ENCODE measurements at places on chromosomes 1 and 21.

DNA sequence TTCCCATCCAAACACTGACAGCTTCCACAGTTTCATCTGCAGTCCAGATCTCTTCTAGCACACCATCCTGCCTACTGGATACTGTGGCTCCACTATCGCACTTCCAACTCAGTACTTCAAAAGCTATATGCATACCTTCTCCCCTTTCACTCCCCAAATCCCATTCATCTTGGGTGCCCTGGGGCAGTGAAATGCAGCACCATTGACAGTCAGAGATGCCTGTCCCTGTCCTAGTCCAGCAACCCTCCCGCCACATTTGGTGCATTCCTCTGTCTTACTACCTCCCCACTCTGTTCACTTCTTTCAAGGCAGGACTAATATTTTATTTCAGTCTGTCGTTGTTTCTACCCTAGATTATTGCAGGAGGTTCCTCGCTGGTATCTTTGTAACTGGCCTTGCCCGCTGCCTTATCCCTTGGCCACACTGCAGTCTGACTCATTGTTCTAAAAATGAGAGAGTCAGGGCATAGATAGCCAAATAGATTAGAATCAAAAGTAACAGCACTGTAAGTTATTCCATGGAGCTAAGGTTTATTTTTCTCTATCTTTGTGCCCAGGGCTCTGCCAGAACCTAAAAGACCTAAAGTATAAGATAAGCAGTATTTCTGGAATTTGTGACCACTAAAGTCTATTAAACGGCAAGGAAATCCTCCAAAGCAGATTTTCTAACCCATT, 96.7 kb downstream of the ESRRG start:
- DNase-seq = no peak

- DNase-seq = no peak
These were observed 139.3 kb upstream of the HMCN1 start for GRCh38 chr1:185594786-185595410.

DNA sequence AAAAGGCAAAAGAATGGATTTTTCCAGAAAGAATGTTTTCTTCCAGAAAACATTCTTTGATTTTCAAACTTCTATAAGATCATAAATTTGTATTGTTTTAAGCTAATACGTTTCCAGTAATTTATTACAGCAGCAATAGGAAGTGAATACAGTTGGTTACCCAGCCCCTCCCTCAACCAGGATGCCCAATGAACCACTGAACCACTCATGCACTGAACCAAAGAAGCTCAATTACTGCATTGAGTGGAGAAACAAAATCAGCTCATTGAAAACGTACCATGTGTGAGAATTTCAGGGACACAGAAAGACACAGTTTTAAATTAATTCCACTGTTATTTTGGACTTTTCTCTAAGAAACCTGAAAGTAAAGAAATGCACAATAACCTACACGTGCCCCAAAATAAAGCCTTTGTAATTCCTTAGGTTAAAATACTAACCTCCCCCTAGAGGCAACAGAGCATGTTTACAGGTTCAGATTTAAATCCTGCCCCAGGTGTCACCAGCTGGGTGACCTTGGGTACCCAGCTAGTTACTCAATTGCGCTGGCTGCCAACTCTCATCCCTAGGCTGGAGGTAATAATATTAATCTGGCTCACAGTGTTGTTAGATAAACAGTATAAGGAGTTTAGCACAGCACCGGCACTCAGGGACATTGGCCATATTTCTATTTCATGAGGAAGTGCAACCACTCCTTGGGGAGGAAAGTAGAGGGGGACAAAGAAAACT, 111.7 kb downstream of the NMNAT2 start:
- DNase-seq = peak; percentile 9

GRCh38 chr1:151175041-151175741, 590 bp downstream of the TMOD4 start:
- no peak for DNase-seq

DNA sequence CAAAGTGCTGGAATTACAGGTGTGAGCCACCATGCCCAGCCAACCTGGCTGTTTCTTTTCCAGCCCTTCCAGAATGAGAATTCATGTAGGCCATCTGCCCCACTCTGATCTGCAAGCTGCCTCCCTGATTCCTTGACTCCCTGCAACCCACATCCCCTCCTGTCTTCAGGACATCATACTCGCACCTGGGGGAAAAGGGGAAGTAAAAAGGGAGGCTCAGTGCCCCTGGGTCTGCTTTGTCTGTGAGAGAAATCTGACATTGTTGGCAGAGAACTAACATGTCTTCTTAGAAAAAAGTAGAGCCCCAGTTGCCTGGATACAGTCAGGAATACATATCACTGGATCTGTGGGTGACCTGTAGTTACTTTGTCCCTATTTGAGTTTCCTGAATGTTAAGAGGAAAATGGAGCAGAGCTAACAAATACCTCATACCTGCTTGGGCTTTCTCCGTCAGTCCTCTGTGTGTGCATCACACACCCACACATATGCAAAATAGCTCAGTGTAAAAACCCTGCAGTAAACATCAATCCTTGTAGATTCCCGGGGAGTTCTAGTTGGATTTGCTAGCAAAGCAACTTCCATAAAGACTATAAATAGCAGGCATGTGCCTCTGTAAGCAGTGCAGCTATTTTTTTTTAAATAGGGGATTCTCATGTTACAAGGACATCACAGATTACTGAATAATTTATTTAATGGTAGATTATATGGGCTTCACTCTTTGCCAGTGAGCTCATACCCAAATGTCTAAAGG, 62.9 kb downstream of the TEX35 start:
- DNase-seq = no peak

DNA sequence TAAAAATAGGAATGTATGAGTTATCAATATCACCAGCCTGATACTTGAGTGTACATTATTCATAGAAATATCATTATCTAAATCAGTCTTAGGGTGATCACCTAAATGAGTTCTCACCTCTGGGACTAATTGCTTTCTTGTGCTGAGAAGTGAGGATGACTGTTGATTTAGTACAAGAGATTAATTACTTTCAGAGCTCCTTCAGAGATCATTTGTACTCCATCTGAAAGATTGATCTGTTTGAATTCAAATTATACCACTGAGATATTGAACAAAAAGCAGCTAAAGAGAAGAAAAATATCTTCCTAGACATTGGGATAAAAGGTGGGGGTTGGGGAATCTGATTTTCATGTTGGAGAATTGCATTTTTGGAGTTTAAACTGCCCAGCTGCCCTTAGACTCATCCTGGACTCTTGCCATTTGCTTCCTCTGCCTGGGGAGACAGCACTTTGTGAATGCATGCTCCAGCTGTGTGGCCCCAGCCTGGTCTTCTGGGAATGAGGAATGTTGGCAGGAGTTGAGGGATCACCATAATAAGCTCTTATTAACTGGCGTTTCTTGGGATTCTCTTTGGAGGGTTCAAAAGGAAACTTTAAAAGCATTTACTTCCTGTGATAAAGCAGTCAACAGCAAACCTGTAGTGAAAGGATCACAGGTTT, 19.7 kb upstream of the PGBD2 start:
- DNase-seq = no peak

- DNase-seq = peak; percentile 69
These were observed 10.8 kb upstream of the CDCP2 start for GRCh38 chr1:54163573-54163972.

GRCh38 chr1:178726545-178726944, 1.5 kb downstream of the RALGPS2 start:
- no peak for DNase-seq

DNA sequence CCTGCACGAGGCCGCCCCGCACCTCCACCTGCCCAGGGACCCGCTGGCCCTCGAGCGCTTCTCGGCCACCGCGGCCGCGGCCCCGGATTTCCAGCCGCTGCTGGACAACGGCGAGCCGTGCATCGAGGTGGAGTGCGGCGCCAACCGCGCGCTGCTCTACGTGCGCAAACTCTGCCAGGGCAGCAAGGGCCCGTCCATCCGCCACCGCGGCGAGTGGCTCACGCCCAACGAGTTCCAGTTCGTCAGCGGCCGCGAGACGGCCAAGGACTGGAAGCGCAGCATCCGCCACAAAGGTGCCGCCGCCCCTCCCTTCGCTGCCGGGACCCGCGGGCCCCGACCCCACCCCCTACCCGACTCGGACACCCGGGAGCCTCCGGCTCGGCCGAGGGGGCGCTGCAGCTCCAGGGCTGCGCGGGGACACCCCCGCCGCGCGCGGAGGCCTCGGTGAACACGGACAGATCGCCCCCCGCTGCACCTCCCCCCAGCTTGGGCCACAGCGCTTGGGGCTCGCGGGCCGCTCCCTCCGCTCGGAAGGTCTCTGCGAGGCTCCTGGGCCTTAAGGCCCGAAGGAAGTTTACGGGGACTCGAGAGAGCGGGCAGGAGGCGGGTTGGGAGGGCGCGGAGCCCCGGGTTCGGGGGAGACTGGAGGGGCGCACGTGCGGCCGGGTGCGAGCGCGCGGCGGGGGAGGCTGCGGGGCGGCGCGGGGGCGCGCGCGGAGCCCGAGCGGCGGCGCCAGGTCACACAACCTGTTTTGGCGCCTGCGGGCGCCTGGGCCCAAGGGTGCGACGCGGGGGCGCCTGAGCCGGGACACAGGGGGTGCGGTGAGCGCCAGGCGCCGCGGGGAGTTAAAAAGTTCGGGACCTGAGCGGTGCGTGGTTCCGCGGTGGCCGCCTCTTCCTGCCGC, 1.2 kb downstream of the SAMD11 start:
- peak; percentile 71 for DNase-seq

GRCh38 chr1:235582130-235582529, 67.5 kb downstream of the GNG4 start:
- DNase-seq = no peak

- no peak for DNase-seq
These were observed 41.3 kb downstream of the ARID4B start for GRCh38 chr1:235286667-235287066.

GRCh38 chr21:35294231-35294898, 245.3 kb upstream of the RUNX1 start:
- no peak for DNase-seq

DNA sequence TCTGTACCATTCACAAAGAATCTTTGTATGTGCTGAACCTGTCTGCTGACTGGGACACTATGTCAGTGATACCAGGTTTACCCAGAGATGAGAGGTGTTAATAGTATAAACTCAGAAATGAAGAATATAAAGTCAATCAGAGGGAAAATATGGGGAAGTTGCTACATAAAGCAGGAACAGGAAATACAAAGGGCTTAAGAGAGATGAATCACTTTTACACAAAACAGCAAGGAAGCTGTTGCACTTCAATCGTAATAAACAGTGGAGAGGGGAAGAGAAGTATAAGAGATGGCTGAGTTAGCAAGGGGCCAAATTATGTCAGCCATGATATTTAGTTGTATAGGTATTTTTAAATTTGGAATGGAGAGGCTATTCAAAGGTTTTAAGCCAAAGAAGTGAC, 890.2 kb upstream of the NCAM2 start:
- no peak for DNase-seq

DNA sequence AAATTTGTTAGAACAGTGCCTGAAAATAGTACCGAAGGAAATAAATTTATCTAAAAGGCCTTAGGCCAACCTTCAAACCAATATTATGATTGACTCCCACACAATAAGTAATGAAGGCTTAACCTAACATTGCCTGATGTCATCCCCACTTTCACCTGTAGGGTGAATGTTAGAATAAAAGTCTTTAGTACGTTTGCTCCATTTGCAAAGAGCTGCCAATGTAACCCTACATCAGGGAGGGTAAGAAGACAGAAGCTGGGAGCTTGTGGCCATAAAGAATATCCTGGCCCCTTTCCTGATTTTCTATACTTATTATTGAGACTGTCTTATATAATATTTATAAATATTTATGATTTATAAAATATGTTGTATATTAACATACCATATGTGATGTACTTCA, 661.8 kb upstream of the CXADR start:
- peak; percentile 4 for DNase-seq

DNA sequence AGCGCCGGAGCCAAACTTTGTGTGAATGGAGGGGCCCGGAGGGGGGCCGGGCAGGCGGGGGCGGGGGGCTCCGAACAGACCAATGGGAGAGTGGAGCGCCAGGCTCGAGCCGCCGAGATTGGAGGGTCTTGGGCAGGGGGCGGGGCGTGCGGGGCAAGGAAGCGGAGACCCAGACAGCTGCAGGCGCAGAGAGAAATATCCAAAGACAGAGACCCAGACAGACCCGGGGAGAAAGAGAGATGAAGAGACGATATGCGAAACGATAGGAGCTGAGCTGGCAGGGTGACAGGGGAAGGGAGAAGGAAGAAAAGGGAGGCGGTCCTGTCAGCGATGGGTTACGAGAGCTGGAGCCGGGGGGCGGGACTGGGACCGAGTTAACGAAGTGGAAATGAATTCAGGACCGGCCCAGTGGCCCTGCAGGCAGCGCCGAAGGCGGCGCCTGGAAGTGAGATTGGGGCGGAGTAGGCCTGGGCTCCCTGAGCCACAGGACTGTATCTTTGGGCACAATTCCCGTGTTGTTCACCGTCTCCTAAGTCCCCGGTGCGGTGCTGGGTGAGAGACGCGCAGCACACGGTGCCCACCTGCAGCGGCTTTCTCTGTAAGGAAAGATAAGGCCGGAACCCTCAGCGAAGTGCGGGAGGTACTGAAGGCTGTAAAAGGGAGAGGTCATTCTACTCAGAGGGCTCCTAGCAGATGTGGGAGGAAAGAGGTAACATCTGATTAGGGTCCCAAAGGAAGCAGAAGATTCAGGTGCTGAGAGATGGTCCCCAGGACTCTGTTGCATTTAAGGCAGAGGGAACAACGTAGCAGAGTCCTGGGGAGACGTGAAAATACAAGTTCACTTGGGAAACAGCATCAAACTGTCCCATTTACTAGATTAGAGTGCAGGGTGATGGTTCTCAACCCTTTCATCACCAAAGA, 543 bp upstream of the KCNJ10 start:
- peak; percentile 84 for DNase-seq

DNA sequence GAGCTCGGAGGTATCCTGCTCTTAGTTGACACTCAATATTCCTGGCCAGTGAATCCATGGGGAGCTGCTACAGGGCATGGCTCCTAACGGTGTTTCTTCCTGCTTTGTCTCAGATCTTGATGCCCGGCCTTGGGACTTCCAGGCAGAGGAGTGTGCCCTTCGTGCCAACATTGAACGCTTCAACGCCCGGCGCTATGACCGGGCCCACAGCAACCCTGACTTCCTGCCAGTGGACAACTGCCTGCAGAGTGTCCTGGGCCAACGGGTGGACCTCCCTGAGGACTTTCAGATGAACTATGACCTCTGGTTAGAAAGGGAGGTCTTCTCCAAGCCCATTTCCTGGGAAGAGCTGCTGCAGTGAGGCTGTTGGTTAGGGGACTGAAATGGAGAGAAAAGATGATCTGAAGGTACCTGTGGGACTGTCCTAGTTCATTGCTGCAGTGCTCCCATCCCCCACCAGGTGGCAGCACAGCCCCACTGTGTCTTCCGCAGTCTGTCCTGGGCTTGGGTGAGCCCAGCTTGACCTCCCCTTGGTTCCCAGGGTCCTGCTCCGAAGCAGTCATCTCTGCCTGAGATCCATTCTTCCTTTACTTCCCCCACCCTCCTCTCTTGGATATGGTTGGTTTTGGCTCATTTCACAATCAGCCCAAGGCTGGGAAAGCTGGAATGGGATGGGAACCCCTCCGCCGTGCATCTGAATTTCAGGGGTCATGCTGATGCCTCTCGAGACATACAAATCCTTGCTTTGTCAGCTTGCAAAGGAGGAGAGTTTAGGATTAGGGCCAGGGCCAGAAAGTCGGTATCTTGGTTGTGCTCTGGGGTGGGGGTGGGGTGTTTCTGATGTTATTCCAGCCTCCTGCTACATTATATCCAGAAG, 16.7 kb downstream of the ALX3 start:
- peak; percentile 82 for DNase-seq

GRCh38 chr1:55309786-55310504, 94.8 kb upstream of the USP24 start:
- no peak for DNase-seq

GRCh38 chr1:2070800-2071530, 20.8 kb downstream of the PRKCZ start:
- no peak for DNase-seq
